IMR-90 (cell line): ENCODE measurements at places on chromosomes 3 and 15. TPM values are rescaled to one million over a fixed set of nuclear protein-coding genes. Genes with fewer than 3 reads are reported as not detected.

DNA sequence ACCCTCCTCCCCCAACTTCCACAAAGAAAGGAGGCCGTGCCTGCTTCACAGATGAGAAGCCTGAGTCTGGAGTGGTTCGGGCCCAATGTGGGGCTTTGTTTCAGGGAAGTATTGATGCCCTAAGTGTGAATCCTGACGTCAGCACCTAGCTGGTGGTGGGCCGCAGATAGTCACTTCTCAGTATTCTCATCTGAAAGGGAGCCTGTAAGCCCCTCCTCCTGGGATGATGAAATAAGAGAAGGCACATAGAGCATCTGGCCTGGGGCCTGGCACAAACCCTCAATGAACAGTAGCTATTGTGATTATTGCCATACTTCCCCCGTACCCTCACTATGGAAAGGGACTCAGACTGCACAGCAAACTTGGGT, 24.8 kb downstream of the LINGO1 start:
- DNase-seq = no peak

DNA sequence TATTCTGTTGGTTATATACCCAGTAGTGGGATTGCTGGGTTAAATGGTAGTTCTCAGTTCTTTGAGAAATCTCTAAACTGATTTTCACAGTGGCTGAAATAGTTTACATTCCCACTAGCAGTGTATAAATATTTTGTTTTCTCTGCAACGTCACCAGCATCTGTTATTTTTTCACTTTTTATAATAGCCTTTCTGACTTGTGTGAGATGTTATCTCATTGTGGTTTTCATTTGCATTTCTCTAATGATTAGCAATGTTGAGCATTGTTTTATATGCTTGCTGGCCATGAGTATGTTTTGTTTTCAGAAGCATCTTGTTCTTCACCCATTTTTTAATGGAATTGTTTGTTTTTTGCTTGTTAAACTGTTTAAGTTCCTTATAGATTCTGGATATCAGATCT, 612.7 kb upstream of the SGO1 start:
- no peak for DNase-seq

DNA sequence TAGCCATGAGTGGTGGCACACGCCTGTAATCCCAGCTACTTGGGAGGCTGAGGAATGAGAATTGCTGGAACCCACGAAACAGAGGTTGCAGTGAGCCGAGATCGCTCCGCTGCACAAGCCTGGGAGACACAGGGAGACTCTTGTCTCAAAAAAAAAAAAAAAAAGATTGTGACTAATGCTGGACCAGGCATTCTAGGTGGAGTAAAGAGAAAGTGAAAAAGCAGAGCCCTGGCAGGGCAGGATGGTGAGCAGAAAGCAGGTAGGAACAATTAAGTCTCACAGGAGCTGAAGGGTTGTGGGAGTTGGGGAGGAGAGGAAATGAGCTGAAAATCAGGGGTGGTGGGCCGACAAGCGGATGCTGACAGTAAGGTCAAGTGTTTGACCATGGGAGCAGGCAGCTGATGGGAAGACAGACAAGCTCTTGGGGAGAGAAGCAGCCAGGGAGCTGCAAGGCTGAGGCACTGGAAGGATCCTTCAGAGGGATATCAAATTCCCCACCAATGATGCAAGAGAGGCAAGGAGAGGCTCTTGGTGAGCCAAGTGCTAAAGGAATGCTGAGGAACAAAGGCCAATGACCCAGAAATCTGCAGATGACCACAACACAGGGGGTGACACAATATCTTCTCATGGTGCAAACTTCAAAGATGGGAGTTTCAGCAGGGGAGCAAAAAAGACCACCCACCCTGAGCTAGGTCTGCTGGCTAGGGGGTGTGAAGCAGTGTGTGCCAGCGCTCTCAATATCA, 251.1 kb downstream of the ULK4 start:
- peak; percentile 83 for DNase-seq

GRCh38 chr3:66395635-66396034, 105.2 kb downstream of the LRIG1 start:
- no peak for DNase-seq

The GOLGA6L9 gene
- 0.90 and 1.1 TPM in 2 replicates for total RNA-seq

- DNase-seq = peak; percentile 64
Measured at GRCh38 chr3:127170814-127171213, 22.1 kb upstream of the PRR23E start.

GRCh38 chr3:190001426-190001825, 119.3 kb downstream of the P3H2 start:
- DNase-seq = no peak

DNA sequence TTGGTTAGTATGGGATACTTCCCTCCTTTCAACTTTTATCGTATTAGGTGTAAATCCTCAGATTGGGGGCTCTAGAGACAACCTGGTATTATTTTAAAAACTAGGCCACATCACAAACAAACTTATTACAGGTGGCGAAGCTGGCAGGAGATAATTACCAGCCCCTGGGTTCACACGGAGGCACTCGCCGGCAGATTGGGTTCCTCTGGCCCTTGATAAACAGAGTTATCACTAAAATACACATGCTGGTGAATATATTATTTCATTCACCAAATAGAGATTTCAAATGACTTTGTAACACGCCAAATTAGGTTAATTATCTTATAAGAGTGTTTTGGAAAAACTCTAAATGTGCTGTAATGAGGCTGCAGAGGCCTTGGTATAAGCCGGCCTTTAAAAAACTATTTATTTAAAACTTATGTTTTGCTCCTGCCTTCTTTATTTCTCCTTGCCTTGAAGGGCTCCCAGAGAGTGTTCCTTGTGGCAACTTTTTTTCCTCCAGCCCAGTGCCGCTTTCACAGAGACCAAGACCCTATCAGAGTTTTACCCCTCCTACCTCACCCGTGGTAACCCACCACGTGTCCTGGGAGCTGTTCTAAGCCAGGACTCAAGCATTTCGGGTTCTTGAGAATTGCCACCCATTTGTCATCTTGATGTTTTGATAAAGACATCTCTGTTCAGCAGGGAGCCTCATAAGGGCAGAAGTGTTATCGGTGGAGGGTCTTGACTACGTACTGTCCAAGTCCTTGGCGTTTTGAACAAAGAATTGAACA, 468.6 kb upstream of the CFAP20DC start:
- DNase-seq = no peak

The SLC9C1 gene
- total RNA-seq = not detected in 2 replicates

The ZPLD1 gene
- under 0.01 TPM in 2 replicates for total RNA-seq

The CERS3 gene
- not detected in 2 replicates for total RNA-seq

The PRR20G gene
- total RNA-seq = not detected in 2 replicates

The LTK gene
- total RNA-seq = 0.18 and 0.28 TPM in 2 replicates

The CCDC39 gene
- total RNA-seq = not detected in 2 replicates

The IFRD2 gene
- total RNA-seq = 48.6 and 52.7 TPM in 2 replicates

- DNase-seq = no peak
Measured at GRCh38 chr3:154967090-154967489, 113.0 kb upstream of the MME start.

The VILL gene
- total RNA-seq = 2.3 and 2.5 TPM in 2 replicates

The GABRR3 gene
- not detected in 2 replicates for total RNA-seq

- no peak for DNase-seq
Measured at GRCh38 chr3:60643831-60644230, 607.4 kb downstream of the FHIT start.

DNA sequence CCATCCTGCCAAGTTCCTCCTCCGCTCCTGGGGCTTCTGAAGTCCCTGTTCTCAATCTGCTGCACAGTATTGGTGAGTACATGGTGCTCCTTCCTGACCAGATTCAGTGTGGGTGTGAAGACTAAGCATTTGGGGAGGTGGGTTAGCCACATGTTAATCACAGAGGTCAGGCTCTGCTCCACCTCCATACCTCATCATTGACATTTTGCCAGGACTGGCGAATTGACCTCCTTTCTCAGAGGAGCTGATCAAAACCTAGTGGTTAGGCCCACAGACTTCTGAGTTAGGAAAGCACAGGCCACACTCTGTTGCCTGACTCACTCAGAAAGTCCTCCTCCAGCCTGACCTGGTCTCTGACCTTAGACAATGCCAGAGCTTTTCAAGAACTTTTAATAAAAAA, 8.4 kb upstream of the RPS17 start:
- peak; percentile 12 for DNase-seq

DNA sequence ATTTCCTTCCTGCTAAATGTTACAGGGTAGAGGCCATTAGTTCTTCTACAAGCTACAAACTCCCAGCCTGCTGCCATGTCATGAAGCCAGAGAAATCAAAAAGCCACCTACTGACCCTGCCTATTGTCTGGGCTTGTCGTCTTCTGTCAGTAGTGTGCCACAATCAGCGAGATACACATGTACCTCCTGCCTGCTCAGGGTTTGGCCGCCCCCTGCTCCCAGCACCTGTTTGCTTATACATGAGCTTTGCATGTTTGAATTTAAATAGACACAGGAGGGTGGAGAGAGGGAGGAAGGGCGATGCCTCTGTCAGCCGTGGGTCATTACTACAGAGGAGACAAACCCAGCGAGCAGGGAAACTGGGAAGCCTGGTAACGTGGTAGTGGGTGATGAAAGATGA, 106.1 kb downstream of the ROBO2 start:
- no peak for DNase-seq

DNA sequence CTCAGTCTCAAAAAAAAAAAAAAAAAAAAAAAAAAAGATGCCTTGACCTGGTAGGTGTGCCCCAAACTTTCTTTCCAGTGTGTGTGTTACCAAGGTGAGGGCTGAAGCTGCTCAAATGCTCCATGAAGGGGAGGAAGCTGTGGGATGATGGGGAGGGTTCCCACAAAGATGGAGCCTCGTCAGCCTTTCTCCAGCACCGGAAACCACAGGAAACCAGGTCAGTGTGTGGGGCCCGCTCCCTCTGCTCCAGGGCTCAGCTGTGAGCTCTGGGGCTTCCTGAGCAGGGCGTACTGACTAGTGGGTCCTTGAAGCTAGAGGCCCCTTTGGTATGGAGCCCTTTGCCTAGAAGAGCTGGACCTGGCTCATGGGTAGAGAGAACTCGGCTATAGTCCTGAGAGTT, 681 bp upstream of the IL17RE start:
- no peak for DNase-seq
